ENCODE measurements at places on chromosomes 12 and 14.
A peak's percentile ranks its signal among the peaks of the same experiment; 100 is the strongest.

DNA sequence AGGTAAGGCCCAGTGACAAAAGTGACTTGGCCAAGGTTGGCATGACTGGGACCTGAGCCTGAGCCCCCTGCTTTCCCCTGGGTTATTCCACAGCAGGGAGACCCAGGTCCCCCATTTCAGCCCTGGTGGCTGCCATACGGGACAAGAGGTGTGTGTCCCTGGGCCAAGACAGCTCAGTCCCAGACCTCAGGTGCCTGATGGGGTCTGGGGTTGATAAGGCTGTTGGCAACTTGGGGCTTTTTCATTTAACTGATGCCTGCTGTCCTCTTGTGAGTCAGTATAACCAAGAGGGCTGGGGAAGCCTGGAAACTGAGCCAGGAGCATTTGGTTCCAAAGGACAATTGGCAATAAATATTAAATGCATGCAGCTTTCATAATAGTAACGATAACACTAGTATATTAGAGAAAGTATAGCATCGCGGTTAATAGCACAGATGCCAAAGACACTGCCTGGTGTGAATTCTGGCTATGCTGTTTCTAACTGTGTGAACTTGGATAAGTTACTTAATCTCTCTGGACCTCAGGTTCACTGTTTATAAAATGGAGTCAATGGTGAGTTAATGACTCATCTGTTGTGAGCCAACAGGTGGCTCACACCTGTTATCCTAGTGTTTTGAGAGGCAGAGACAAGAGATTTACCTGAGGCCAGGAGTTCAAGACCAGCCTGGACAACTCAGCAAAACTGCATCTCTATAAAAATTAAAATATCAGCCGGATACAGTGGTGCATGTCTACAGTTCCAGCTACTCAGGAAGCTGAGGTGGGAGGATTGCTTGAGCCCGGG lies 898 bp downstream of the SDSL start:
- no peak for DNase-seq

GRCh38 chr14:54894995-54895394 lies 7.6 kb downstream of the GCH1 start:
- peak; percentile 37 for DNase-seq

- DNase-seq = no peak
Observed at GRCh38 chr12:91104812-91105466, 6.4 kb downstream of the LUM start.

DNA sequence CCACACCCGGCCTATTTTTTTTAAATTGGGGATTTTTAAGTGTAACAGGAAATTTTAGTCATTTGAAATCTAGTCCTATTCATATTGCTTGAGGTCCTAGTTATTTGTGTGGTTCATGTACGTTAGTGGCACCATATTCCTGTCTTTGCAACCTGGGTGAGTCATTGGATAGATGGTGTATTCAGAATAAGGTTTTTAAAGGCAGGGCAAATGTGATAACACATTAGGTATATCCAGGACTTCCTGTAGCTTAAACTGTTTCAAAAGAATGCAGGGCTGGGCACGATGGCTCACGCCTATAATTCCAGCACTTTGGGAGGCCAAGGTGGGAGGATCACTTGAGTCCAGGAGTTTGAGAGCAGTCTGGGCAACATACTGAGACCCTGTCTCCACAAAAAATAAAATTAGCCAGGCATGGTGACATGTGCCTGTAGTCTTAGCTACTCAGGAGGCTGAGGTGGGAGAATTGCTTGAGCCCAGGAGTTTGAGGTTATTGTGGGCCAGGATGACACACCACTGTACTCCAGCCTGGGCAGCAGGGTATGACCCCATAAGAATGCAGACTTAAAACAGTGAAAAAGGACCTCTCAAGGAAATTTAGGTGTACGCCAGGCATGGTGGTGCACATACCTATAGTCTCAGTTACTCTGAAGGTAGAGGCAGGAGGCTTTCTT lies 8.1 kb downstream of the ATP6V0A2 start:
- DNase-seq = no peak

- no peak for DNase-seq
Observed at GRCh38 chr12:96057986-96058553, 22.7 kb upstream of the LTA4H start.

DNA sequence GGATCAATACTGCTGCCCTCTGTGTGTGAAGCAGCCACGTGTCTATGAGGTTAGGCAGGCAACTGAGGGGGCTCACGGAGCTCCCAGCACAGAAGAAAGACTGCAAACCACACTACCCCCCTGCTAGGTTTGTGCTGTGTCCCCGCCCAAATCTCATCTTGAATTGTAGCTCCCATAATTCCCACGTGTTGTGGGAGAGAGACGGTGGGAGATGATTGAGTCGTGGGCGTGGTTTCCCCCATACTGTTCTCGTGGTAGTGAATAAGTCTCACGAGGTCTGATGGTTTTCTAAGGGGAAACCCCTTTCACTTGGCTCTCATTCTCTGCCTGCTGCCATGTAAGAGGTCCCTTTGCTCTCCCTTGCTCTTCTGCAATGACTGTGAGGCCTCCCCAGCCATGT lies 68.6 kb downstream of the ACTN1 start:
- no peak for DNase-seq

GRCh38 chr14:100778526-100778882 lies 47.4 kb upstream of the MEG3 start:
- DNase-seq = no peak

- DNase-seq = no peak
Observed at GRCh38 chr14:40053416-40053815, 621.2 kb upstream of the FBXO33 start.

- no peak for DNase-seq
Observed at GRCh38 chr14:48490756-48491155, 815.4 kb upstream of the MDGA2 start.

DNA sequence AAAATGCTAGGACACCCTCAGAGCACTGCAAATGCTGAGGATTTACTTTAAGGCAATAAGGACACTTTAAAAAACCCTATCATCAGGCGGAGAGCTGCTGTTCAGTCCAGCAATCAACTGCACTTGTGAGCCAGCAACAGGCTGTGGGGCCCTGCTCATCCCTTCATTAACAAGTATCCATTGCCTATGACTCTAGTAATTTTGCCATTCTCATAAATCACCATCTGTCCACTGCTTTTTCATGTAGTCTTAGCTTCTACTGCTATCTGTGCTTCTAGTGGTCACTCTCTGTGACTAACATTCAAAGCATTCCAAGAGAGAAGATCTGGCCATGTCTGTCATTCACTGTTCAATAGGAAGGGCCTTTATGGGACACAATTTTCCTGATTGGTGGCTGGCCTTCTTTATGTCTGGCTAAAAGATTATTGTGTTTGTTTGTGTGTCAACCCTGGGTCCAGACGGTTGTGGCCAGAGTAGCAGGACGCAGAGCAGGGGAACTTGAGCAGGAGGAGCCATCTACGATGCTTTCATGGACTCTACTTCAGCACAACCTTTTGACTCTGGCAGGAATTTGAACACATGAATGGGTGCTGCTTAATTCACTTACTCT lies 3.6 kb upstream of the KRAS start:
- no peak for DNase-seq

- no peak for DNase-seq
Observed at GRCh38 chr12:125208942-125209341, 143.7 kb downstream of the AACS start.

- DNase-seq = no peak
Observed at GRCh38 chr14:99181804-99182520, 90.0 kb downstream of the BCL11B start.

DNA sequence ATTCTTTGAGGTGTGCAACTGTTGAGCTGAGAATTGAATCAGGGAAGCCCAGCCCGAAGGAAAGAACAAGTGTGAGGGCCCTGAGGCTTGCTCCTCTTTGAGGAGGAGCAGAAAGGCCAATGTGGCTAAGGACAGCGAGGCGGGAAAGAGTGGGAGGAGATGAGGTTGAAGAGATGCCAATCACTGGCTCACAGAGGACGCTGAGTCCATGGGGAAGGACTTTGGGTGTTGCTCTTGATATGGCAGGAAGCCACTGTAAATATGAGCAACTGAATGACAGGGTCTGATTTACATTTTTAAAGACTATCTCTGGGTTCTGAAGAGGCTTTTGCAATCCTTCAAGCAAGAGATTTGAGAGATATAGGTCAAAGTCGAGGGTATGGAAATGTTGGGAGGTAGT lies 3.3 kb upstream of the APPL2 start:
- no peak for DNase-seq

GRCh38 chr14:24335461-24336171 lies 745 bp upstream of the ADCY4 start:
- DNase-seq = no peak

DNA sequence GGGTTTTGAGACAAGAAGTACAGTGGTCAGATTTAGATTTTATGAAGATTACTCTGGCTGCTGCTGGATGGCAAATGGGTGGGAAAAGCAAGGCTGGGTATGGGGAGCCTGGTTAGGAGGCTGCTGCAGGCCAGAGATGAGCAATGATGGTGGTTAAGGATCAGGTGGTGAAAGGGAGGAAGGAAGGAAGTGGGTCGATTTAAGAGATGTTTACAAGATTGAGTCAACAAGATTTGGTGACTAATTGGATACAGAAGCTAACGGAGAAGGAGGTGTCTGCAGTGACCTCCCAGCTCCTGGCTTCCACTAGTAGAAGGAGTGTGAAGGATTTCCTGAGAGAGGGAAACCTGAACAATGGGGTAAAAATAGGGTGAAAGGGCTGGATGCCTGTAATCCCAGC lies 18.7 kb downstream of the NOS1 start:
- no peak for DNase-seq
